ENCODE measurements at places on chromosomes 1 and 21.
A peak's percentile ranks its signal among the peaks of the same experiment; 100 is the strongest.

GRCh38 chr1:235986869-235987268, 78.0 kb downstream of the NID1 start:
- no peak for DNase-seq

DNA sequence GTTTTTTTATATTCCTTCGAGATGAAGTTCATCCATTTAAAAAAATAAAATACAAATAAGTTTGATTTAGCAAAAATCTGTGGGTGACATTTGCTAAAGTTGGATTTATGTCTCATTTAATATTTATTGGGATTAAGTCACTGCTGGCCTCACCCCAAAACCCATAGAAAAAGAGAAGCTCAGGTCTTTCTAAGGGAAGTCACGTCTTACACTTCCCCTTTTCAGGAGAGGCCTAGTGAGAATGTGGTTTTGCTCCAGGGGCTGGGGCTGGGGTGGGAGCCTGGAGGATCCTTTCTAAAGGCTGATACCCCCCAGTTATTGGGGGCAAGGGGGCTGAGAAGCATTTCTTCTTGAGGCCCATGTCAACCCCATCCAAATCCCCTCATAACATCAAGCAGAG, 300.3 kb downstream of the DSCAM start:
- no peak for DNase-seq

GRCh38 chr1:243497939-243498681, 242.3 kb downstream of the SDCCAG8 start:
- no peak for DNase-seq

DNA sequence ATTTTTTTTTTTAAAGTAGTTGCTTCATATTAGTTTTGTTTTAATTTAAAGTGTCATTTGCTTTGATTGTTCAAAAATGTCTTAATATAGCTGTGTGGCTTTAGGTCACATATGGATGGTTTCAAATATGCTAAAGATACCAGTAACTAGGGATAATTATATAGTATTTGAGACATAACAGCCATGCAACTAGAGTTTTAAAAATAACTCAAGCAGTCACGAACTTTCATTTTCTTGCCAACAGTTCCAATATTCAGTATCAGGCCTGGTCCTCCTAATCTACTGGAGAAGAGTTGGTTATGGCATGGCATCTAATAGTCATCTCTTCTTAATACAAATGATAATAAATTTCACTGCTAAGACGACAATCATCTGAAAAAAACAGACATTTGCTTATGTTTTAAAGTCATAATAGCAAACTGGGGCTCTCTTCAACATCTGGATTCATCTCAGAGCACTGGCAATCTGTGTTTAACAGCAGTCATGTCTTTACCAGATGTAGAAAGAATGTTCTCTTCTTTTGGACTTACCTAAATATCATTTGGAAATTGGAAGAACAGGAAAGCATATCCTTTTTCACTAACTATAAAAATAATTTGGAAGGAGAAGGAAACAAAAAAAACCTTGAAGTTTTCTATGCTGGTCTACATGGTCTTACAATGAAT, 24.1 kb upstream of the A3GALT2 start:
- DNase-seq, result no peak

DNA sequence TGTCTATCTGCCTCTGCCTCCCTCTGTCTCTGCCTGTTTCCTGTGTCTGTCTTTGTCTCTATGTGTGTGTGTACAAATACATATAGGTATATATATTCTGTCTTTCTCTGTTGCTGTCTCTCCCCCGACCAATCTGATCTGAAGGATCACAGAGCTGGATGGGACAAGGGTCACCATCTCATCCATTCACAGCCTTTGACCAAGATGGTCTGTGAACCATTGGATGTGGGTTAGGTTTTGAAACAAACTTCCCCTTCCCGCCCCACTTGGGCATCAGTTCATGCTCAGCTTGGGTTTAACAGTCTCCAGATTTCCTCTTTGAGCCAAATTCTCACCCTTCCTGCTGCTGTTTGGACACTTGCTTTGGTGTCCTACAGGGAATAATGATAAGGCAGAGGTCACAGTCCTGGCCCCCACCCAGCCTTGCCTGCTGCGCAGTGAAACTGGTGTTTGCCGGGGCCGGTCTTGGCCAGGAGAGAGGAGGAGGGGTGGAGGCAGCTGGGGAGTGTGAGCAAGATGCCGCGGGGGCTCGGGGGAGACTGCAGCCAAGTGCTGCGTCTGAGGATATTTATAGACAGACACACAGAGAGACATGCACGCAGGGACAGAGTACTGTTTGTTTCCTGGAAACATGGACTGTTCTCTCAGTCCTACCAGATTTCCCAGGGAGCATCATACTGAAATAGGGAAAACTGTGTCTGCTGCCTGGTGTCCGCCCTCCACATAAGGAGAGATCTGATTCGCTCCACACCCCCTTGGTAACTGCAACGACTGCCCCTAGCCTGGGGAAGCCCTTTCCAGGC, 27.0 kb upstream of the BTG2 start:
- DNase-seq, result peak; percentile 75

- DNase-seq, result no peak
These were observed 66.5 kb downstream of the ST3GAL3 start for GRCh38 chr1:43773821-43774220.

DNA sequence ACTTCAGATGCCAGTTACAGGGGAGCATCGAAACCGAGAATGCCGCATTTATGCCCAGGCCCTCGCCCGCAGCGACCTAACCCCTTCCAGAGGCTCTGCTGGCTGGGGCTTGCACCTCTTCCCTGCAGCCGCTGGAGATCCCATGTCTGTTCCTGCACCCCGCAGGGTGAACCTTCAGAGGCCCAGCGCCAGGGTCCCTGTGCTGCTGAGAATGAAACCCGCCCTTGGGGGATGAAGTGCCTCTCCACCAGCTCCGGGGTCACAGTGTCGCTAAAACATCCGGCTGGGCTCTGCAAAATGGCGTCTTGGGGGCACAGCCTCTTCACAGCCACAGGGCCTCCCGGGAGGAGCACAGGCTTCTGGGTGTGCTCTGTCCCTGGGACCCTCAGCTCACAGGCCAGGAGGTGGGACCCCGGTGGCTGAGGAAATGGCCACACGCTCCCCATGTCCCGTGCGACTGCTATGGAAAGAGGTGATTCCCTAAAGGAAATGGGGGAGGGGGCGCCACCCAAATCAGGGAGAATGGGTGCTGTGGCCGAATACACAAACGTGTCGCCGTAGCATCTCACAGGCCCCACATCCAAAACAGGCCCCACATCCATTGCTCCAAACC, 39.9 kb upstream of the TSPEAR start:
- no peak for DNase-seq

- DNase-seq, result no peak
These were observed 625.8 kb downstream of the BRINP3 start for GRCh38 chr1:189851806-189852367.

- no peak for DNase-seq
These were observed 14.8 kb upstream of the PAQR6 start for GRCh38 chr1:156262461-156263287.
